Fibroblast of pulmonary artery (primary cell): ENCODE measurements at places on chromosomes 2 and 18.

GRCh38 chr2:118813601-118814339 lies 33.7 kb downstream of the EN1 start:
- no peak for DNase-seq

GRCh38 chr2:164593959-164594358 lies 27.3 kb downstream of the GRB14 start:
- no peak for DNase-seq

GRCh38 chr2:217652761-217653639 lies 349.8 kb downstream of the TNS1 start:
- peak; percentile 61 for DNase-seq

- DNase-seq, result no peak
Measured at GRCh38 chr2:39723946-39724827, 54.9 kb downstream of the THUMPD2 start.

DNA sequence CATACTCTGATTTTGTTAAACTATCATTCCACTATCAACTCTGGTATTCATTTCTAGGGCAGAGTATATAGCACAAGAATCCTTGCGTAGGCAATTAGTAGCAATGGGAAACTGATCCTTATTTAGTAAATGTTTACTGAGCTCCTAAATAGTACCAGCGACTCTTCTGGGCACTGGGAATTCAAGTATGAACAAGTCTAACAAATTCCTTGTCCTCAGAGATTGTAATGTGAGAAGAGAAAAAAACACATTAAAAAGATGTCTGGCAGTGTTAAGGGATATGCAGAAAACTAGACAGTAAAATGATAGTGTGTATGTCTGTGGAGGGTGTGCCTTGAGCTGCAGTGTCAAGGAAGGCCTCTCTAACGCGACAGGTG lies 721 bp downstream of the METTL5 start:
- no peak for DNase-seq

GRCh38 chr2:46298522-46299353 lies 1.5 kb downstream of the EPAS1 start:
- DNase-seq, result peak; percentile 73

DNA sequence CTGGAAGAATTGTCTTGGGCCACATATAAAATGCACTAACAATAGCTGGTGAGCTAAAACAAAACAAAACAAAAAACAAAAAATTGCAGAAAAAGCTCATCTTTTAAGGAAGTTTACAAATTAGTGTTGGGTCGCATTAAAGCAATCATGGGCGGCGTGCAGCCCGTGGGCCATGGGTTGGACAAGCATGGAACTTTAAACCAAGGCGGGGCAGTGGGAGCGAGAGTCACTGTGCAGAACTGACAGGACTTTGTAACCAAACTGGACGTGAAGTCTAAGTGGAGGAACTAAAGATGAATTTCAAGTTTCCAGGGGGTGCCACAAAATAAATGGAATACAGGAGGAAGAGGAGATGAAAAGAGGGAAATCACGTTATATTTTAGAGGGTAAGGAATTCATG lies 80.7 kb downstream of the PSMG2 start:
- no peak for DNase-seq

GRCh38 chr2:159910951-159911350 lies 112.9 kb upstream of the CD302 start:
- no peak for DNase-seq

- DNase-seq, result no peak
Measured at GRCh38 chr18:48227206-48227605, 182.0 kb downstream of the ZBTB7C start.

DNA sequence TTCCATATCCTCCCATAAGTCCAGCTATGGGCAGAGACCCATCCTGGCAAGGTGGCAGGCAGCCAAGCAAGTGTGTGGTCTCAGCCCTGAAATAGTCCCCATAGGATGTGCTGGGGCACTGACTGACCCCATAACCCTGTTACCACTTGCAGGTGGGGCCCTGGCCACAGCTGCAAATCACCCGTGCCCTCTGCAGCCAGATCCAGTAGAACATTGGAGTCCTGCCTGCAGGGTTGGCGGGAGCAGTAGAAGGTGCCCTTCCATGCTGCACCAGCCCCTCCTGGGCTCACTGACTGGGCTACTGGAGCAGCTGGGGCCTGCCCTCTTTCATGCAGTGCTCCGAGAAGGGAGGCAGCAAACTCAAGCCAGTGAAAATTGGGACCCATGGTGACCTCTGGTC lies 112.6 kb upstream of the MCFD2 start:
- no peak for DNase-seq

DNA sequence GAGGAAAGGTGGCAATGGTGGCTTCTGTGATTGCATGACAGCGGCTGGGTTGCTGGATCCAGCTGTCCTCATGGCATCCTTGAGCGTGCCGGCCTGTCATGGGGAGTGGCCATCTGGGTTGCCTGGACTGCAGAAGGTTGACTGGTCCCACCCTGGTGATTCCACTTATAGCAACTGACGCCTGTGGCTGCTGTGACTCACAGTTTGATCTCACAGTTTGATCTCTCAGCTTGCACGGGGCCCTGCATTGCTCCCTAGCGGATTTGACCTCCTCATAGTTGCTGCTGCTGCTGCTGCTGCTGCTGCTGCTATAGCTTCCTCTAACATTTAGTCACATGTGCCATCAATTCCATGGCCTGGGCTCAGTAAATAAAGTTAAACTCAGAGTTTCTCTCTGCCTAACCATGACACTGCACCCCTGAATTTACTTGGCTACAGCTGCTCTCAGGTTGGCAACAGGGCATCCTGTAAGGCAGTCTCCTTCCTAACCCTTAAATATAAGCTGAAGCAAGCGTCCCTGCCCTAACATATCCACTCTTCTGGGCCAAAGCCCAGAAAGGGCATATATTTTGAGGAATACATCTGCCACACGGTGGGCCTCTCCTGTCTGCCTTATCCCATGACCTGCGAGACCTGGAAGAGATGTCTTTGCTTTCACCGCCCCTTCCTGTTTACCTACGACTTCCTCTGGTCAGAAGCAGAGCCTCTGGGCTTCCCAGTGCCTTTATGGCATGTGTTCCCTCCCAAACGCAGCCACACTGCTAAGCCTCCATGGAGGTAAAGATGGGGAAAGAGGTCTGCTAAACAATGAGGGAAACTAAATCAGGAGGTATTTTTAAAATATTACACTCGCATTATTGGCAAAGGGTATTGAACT lies 37.8 kb upstream of the CCDC150 start:
- DNase-seq, result peak; percentile 85

DNA sequence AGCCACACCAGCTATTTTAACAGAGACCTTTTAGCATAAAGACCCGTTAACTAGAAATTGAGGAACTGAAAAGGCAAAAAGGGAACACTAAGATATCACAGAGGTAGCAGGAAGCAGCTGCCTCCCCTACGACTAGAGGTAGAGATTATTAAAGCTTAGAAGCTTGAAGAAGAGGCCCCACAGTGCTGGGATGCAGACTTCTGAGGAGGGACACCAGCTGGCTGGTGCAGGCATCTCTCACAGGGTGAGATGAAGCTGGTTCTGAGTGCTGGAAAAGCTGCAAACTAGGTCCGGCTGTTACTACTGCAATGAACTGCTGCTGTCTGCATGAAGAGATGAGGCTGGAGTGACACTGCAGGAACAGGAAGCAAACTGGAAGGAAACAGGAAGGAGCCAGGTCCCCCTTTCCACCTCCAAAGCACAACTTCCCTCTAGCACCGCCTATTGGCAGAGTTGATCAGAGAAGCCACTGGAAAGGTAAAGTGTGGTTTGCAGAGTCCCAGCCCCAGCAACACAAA lies 61.2 kb upstream of the MRPS9 start:
- DNase-seq, result no peak

GRCh38 chr2:200021449-200022114 lies 66.2 kb downstream of the MAIP1 start:
- no peak for DNase-seq

- DNase-seq, result peak; percentile 81
Measured at GRCh38 chr2:159968279-159968900, 94.0 kb downstream of the PLA2R1 start.

GRCh38 chr2:235594964-235595363 lies 101.1 kb downstream of the AGAP1 start:
- no peak for DNase-seq

GRCh38 chr2:147845411-147845971 lies 662 bp downstream of the ACVR2A start:
- DNase-seq, result peak; percentile 18

DNA sequence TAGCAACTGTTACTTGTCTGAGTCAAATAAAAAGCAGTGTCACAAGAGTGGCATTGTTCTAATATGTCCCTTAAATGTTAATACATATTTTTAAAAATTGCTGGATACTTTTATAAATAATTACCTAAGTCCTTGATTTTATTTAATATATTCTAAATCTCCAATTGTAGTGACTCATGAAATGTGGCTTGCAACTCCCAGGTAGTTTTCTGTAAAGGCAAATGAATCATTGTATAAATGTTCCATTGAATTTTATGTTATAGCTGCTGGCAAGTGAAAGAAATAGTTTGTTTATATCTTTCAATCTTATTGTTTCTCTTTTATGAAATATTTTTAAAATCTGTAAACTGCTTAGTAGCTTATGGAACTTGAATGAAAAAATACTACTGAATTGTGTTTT lies 32.7 kb upstream of the C1GALT1C1L start:
- DNase-seq, result no peak

DNA sequence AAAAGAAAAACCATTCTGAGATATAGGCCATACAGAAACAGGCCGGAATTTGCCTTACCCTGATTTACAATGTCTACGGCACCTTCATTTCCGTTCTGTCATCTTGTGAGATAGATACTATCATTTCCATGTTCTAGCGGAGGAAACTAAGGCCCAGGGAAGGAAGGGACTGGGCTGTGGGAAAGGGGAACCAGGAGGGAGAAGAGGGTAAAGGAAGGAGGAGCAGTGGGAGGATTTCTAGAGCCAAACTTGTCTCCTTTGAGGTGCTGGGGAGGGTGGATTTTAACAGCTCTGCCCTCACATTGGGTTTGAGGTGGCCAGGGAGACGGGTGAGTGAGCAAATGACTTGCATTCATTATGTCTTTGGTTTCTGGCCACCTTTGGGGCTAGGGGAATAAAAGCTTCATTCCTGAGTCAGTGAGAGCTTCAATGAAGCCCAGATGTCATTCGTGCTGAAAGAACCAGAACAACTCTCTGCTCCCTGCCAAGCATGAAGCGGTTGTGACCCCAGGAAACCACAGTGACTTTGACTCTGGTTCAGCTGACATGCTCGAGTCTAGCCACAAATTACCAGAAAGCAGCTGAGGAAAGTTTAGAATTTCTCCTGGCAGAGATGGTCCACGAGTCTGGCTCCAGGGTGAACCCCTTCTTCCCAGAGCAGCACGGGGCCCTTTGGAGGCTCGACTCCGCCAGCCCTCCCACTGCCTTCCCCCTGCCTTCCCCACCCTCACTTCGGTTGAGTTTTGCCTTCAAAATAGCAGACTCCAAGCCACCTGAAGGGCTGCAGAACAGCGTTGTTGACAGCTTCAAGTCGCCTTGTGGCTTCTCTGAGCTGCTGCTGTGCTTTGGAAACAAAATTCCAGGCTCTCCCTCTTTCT lies 3.8 kb downstream of the ACTG2 start:
- peak; percentile 50 for DNase-seq

DNA sequence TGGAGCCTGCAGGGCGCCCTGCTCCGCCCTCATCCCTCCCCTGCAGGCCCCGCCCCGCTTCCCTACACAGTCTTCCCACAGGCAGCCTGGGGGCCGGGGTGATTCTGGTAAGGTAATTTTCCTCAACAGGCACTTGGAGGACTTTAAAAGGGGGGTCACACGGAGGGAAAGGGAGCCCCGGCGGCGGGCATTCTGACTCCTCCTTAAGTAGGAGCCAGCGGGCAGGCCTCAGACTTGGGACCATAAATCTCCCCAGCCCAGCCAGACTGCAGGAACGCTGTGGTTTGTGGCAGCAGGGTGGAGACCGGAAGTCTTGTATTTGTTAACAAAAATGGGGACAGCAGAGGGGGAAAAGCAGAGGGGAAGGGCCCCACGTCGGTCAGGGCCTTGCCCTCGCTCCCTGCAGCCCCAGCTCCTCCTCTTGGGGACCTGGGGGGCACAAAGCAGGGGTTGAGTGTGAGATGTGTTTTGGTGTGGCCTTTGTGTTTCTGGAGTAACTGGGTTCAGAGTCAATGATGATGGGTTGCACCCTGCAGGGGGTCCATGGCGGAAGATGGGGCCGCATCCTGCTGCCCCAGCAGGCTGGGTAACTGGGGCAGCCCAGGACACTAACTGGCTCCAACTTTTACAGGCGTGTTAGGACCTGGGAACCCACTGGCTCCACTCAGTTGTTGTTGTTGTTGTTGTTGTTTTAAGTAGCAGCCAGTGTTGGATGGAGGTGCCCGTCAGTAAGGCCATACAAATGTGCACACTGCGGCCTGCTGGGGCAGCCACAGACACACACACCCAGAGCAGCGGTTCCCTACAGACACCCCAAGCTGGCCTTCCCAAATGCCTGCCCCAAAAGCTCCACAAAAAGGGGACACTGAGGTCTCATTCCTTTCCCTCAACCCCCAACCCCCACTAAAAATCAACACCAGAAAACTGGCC lies 27.7 kb downstream of the SMAD7 start:
- peak; percentile 79 for DNase-seq

DNA sequence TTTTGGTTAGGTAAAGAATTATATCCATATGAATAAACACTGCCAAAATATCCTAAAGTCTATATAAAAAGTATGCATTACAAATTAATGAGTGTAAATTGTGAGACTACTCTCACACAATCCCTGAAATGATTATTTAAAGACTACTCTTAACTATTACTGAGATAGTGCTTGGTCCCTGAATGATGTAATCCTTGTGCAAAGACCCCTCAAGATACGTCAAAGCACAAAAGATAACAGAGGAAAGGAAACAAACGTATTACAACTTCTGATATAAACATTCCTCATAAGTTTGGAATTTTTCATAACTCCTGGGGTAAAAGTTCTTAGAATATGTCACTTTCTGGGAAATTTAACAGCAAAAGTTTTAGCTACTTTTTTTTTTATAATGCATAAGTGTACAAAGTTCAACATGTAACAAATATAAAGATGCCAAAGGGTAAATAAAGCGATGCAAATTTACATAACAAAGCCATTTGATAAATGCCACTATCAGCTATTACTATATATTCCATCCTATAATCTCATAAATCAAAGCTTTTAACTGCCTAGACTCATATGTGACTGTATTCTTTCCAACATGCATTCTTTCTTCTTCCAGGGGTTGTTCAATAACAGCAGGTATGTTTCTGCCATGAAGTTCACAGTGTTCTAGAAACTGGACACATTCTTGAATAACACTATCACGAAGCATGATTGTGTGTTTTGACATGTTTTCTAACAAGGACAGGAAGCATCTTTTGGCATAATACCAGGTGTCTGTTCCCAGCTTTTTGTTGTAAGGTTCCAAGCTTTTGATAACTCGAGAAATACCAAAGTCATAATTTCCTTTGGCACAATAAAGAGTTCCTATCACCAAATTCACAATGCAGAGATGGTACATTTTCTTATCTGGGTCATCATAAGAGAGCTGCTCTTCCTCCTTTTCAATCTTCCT lies 158.0 kb downstream of the AGPS start:
- DNase-seq, result peak; percentile 73

- no peak for DNase-seq
Measured at GRCh38 chr2:50763776-50764175, 268.2 kb downstream of the NRXN1 start.

- DNase-seq, result no peak
Measured at GRCh38 chr2:1283871-1284270, 129.4 kb upstream of the TPO start.
